ENCODE measurements at places on chromosomes 1 and 21.

DNA sequence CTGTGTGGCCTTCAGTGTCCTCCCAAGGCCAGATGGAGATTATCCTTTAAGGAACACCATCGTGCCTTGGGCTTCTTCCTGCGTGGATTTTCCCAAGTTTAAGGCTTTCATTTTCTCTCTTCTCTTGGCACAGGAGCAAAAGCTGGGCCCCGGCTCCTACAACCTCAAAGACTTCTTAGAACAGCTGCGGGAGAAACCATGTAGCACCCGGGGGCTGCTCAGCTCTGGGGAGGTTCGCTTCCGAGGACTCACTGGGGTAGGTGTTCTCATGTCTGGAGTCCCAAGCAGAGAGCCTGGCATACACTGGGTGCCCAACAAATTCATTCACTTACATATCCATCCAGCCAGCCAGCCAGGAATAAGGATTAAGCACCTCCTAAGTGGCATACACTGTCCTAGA, 6.6 kb upstream of the TTC22 start:
- no peak for DNase-seq

DNA sequence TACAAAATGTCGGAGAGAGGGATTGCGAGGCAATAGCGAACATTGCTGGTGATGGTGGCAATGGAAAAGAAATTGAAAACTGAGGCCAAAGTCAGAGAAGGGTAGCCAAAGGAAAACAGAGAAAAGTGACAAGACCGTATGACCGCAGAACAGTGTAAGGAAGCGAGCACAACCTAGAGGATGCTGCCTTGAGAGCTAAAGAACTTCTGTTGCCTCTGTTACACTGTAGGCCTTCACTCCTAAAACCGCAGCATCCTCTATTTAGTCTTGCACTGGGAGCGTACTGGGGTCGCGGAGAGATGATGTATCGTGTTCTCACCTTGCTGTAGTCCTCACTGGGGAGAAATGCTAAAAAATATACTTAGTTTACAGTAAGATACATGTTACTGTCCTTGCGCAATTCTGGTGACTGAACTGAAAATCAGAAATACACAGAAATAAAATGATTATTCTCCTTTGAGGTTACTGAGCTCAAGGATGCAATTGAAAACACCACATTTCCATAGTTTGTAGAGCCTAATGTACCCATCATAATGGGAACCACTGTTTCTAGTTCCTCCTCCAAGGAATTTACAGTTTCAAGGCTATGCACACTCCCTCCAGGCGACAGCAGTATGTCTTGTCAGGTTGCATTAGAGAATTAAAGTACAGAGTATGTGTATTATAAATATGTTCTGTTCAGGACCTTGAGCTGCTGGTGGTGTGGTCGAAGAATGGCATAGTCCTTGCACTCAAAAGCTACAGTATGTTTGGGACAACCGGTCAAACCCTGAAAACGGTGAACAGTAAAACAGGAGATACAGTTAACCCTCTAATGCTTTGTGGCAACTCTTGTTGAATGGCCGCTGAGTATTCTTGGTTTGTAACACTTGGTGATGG, 1.3 kb downstream of the NEK7 start:
- peak; percentile 48 for DNase-seq

GRCh38 chr1:200173097-200173618, 145.6 kb downstream of the NR5A2 start:
- no peak for DNase-seq

- no peak for DNase-seq
These were observed 78.9 kb downstream of the TGFBR3 start for GRCh38 chr1:91806769-91807700.

DNA sequence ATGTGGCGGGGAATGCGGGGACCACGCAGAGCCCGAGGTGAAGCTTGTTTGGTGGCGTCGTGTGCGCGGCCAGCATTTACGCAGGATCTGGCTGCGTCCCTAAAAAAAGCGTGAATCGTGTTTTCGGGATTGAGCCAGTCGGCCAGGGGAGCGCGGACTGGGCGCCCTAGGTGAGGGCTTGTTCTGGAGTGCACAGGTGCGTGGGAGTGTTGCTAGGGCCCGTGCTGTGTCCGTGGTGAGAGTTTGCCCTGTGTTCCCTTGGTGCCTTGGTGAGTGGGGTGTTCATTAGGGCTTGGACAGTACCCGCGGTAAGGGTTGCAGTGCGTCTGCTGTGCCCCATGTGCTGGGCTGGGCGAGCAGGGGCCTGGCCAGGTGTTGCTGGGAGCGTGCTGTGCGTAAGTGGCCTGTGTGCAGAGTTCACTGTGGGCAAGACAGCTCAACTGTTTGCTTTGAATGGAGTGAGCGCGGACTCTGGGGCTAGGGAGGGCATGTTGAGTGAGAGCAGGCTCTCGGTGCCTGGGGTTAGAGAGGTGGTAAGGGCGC, 673 bp downstream of the CD46 start:
- DNase-seq, result peak; percentile 53

DNA sequence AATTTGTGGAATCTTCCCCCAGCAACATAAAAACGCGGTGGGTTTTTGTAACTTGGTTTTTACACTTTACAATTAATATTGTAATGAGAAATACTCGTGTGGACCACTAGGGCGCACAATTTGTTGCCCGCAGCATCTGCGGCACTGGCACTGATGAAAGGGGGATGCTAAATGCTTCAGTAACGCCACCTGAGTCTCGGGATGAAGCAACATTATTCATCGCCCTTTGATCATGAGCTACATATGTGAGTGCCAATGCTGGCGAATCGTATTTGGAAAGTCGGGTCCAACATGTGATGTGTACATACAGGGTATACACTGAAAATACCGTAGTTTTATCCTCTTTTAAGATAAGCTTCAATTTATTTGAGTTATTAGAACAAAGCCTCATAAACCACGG, 34.2 kb upstream of the COX20 start:
- peak; percentile 74 for DNase-seq

GRCh38 chr21:26842300-26842699, 2.9 kb downstream of the ADAMTS1 start:
- DNase-seq, result no peak

- no peak for DNase-seq
These were observed 42.6 kb downstream of the KCNJ6 start for GRCh38 chr21:37873655-37874054.

- DNase-seq, result no peak
These were observed 30.5 kb downstream of the TNFSF18 start for GRCh38 chr1:173020138-173020750.

- DNase-seq, result no peak
These were observed 289.6 kb upstream of the ST6GALNAC5 start for GRCh38 chr1:76577525-76578185.

Measured in activated naive CD4-positive, alpha-beta T cell treated with anti-CD3 and anti-CD28 coated beads for 36 hours (primary cell).